ENCODE measurements at places on chromosomes 6 and 20. TPM values are rescaled to one million over a fixed set of nuclear protein-coding genes. Genes with fewer than 3 reads are reported as not detected.
A peak's percentile ranks its signal among the peaks of the same experiment; 100 is the strongest.

Gene GTPBP2
- 46.2 TPM for total RNA-seq

Gene TSHZ2
- 0.54 TPM for total RNA-seq

Gene MLIP
- total RNA-seq: not detected

GRCh38 chr6:100620085-100620840, 155.5 kb upstream of the SIM1 start:
- no peak overlapping the region for H3K27ac ChIP-seq
- peaks cover 47% of the 10 kb centered on the region for H3K36me3 ChIP-seq
- no peak for DNase-seq
- no peak overlapping the region for H3K4me3 ChIP-seq
- H3K27me3 ChIP-seq: no peaks in the 10 kb centered on the region

Gene SLC17A9
- total RNA-seq: 78.7 TPM

GRCh38 chr6:34650823-34651222, 45.7 kb downstream of the ILRUN start:
- peaks cover 15% of the 10 kb centered on the region for H3K36me3 ChIP-seq
- no peaks in the 10 kb centered on the region for H3K27me3 ChIP-seq

Gene CRYBG1
- 21.1 TPM for total RNA-seq

DNA sequence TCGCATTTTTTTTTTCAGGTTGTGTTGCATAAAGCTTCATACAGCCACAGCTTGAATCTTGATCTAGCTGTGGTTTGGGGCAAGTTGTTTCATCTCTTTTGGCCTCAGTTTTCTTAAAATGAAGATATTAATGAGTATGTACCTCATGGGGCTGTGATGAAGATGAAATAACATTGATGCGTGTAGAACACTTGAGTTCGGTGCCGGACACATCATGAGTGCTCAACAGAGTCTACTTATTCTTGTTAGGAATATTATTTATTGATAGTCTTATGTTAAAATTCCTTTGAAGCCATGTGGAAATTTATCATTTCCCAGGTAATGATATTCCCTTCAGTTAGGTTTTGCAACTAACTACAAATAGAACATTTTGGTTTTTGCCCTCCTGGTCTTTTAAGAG, 3.4 kb downstream of the PAQR8 start:
- no peak overlapping the region for H3K4me3 ChIP-seq
- no peaks in the 10 kb centered on the region for H3K27me3 ChIP-seq
- H3K27ac ChIP-seq: no peak overlapping the region
- no peak for DNase-seq
- H3K4me1 ChIP-seq: peaks cover 68% of the 10 kb centered on the region

Gene FOXC1
- 0.16 TPM for total RNA-seq

DNA sequence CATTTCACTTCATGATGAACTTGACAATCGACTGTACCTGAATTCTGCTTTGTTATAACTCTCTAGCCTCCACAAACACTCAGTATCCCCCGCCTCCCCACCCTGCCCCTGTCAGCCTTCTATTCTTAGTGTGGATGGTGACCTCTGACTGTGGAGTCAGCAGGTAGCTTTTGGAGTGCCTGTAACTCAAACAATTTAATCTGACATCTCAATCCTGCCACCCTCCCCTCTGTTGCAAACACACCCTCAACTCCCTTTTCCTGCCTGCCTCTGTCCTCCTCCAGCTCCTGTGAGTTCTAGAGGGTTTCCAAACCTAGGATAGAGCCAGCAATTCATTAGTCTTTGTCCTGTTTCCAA, 20.3 kb downstream of the DAAM2 start:
- no peak overlapping the region for H3K27ac ChIP-seq
- H3K4me3 ChIP-seq: no peak overlapping the region
- H3K4me1 ChIP-seq: no peaks in the 10 kb centered on the region
- peaks cover 5% of the 10 kb centered on the region for H3K27me3 ChIP-seq
- no peak for DNase-seq

DNA sequence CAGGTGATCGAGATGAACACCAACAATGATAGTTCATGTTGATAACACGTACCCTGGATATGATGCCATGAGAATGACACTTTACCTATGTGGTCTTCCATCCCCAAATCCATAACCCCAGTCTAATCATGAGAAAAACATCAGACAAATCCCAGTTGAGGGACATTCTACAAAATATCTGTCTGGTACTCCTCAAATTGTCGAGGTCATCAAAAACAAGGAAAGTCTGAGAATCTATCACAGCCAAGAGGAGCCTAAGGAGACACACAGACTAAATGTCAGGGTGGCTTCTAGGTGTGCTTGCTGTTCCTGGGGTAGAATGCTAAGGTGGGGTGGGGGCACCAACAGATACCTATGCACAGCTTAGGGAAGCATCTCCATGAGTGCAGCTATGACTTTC, 2.8 kb upstream of the RNF8 start:
- no peak overlapping the region for H3K27ac ChIP-seq
- peaks cover 6% of the 10 kb centered on the region for H3K36me3 ChIP-seq
- no peak for DNase-seq
- H3K4me1 ChIP-seq: peaks cover 18% of the 10 kb centered on the region
- H3K27me3 ChIP-seq: peaks cover 13% of the 10 kb centered on the region

GRCh38 chr6:143700684-143701348, 23.1 kb downstream of the PHACTR2 start:
- no peak for DNase-seq
- peaks cover 6% of the 10 kb centered on the region for H3K4me1 ChIP-seq
- H3K4me3 ChIP-seq: no peak overlapping the region
- no peaks in the 10 kb centered on the region for H3K27me3 ChIP-seq
- H3K36me3 ChIP-seq: no peaks in the 10 kb centered on the region

DNA sequence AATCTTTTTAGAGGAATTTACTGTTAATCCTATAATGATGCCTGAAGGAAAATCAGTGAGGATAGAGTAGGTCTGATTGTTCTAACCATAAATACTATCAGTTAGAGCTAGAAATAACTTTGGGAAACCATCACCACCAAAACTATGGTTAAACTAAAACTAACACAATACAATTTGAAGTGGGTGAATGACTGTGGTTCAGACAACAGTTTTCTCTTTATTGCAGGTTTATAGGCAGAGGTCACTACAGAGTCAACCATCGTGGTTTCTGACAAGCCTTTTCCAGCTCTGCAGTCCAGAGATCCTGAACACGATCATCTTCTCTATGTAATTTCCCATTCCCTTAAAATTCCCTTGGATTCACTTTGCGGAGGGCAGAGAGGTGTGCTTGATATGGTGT, 134.3 kb downstream of the IBTK start:
- H3K27me3 ChIP-seq: no peaks in the 10 kb centered on the region
- no peak for DNase-seq
- H3K27ac ChIP-seq: no peak overlapping the region
- no peaks in the 10 kb centered on the region for H3K36me3 ChIP-seq
- H3K4me3 ChIP-seq: no peak overlapping the region

DNA sequence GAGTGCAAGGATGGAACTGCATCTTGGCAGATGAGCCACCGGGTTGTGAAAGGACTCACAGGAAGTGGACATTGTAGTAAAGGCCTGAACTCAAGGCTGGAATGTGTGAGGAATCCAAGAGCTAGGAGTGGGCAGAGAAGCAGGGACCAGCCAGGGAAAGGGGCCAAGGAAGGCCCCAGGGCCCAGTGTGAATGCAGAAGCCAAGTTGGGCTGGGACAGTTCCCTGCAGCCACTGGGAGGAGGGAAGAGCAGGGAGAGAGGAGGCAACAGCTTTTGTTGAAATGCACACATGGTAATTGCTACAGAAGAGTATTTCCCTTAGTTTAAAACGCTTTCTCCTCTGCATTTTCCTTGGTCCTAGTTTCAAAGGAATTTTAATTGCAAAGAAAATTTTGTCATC, 34.6 kb downstream of the CDH22 start:
- DNase-seq: no peak
- H3K4me1 ChIP-seq: no peaks in the 10 kb centered on the region
- H3K27ac ChIP-seq: no peak overlapping the region
- no peak overlapping the region for H3K4me3 ChIP-seq

DNA sequence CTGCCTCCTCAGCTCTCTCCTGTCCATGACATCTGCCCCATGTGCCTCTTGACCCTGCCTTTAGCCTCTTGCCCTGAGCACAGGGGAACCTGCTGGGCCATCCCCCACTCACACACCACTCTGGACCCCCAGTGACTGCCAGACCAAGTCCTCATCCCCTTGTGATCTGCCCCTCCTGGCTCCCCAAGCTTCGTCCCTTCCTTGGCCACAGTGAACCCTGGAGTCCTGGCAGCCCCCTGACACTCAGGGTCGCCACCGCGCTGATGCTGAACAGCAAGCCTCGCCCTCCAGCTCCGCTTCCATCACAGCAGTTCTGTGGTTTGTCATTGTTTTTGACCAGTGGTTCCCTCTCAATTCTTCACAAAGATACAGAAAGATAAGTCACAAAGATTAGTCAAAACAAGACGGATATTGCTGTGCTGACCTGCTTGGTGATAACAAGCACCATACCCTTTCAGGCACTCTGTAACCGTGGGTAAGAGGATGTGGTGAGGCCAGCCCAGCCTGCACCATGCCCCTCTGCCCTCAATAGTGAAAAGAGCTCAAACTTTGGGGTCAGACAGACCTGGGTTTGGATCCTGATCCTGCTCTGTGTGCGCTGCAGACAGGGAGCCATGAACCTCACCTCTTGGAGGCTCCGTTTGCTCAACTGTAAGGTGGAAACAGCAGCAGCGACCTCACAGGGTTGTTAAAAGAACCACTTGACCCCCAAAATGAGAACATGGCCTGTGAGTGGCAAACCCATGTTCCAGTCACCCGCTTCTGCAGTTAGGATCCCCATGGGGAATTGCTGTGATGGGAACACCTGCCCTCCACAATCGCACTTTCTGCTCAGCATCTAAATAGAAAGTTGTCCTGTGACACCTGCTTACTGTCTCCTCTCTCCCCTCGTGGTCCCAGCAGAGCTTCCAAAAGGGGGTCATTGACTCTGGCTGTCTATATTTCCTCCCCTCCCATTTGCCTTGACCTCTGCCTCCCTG, 114.5 kb downstream of the TOX2 start:
- H3K27ac ChIP-seq: peak overlapping the region; percentile 53
- DNase-seq: peak; percentile 61
- peaks cover 26% of the 10 kb centered on the region for H3K4me1 ChIP-seq
- no peaks in the 10 kb centered on the region for H3K36me3 ChIP-seq
- H3K4me3 ChIP-seq: no peak overlapping the region
- H3K27me3 ChIP-seq: peaks cover 15% of the 10 kb centered on the region

DNA sequence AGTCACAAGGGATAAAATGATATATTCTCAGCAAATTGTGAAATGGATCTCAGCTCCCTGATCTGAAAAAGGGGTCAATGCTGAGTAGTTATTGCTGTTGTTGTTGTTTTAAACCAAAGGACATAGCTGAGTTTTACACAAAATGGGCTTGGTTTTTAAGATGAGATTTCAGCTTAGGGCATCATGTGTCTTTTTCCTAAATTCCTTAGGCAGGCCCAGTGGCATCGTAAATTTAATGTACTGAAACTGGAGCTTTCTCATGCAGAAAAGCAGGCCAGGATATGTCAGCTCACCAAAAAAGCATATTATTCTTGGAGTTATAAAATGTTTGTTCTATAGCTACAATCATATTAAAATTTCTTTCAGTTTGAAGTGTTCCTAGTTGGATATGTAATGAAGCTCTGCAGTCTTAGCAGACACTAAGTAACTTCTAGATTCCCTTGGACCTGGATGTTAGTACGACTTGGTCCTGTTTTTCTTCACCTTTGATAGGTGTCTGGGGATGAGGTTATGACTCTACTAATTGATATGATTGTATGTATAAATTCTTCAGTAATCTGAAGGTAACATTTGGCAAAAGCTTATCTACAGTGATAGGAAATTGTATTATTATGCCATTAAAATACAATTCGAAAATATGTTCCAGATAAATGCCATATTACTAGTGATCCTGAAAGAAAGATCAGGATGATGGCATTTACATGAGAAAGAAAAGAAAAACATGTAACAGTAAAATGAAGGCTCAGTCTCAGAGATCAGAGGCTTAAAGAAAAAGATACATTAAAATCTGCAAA, 663.3 kb downstream of the RFPL4B start:
- no peaks in the 10 kb centered on the region for H3K36me3 ChIP-seq
- H3K4me3 ChIP-seq: no peak overlapping the region
- H3K4me1 ChIP-seq: no peaks in the 10 kb centered on the region
- no peak overlapping the region for H3K27ac ChIP-seq

GRCh38 chr20:11459090-11459890, 458.4 kb upstream of the BTBD3 start:
- H3K27me3 ChIP-seq: no peaks in the 10 kb centered on the region
- H3K36me3 ChIP-seq: no peaks in the 10 kb centered on the region
- DNase-seq: no peak
- H3K27ac ChIP-seq: no peak overlapping the region
- no peak overlapping the region for H3K4me3 ChIP-seq

GRCh38 chr20:36315545-36316351, 9.6 kb downstream of the DLGAP4 start:
- no peak overlapping the region for H3K27ac ChIP-seq
- no peaks in the 10 kb centered on the region for H3K4me1 ChIP-seq
- no peaks in the 10 kb centered on the region for H3K36me3 ChIP-seq
- H3K4me3 ChIP-seq: no peak overlapping the region
- no peak for DNase-seq
- H3K27me3 ChIP-seq: peaks cover 18% of the 10 kb centered on the region

GRCh38 chr20:43379239-43379917, 78.3 kb upstream of the SRSF6 start:
- peaks cover 22% of the 10 kb centered on the region for H3K27me3 ChIP-seq
- no peak overlapping the region for H3K4me3 ChIP-seq
- H3K4me1 ChIP-seq: no peaks in the 10 kb centered on the region
- no peak for DNase-seq

DNA sequence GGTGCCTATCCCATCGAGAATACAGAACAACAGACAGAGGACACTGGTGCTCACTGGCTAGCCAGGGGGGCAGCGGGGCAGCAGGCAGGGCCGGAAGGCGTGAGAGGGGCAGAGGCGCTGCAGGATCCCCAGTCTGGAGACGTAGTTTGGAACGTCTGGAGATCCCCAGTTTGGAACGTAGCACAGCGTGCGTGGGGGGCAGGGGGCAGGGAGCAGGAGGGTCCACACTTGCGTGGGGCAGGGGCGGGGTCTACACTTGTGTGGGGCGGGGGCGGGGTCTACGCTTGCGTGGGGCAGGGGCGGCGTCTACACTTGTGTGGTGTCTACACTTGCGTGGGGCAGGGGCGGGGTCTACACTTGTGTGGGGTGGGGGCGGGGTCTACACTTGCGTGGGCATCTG, 107.2 kb downstream of the DACT2 start:
- no peaks in the 10 kb centered on the region for H3K4me1 ChIP-seq
- H3K36me3 ChIP-seq: no peaks in the 10 kb centered on the region
- H3K27me3 ChIP-seq: peaks cover 2% of the 10 kb centered on the region
- no peak overlapping the region for H3K27ac ChIP-seq

Data from activated CD8-positive, alpha-beta T cell treated with anti-CD3 and anti-CD28 coated beads for 36 hours (primary cell).